DMS53 (cell line): ENCODE measurements at places on chromosomes 7 and 10.

GRCh38 chr10:26839966-26840627 is 20.7 kb downstream of the ABI1 start:
- DNase-seq: peak; percentile 30

DNA sequence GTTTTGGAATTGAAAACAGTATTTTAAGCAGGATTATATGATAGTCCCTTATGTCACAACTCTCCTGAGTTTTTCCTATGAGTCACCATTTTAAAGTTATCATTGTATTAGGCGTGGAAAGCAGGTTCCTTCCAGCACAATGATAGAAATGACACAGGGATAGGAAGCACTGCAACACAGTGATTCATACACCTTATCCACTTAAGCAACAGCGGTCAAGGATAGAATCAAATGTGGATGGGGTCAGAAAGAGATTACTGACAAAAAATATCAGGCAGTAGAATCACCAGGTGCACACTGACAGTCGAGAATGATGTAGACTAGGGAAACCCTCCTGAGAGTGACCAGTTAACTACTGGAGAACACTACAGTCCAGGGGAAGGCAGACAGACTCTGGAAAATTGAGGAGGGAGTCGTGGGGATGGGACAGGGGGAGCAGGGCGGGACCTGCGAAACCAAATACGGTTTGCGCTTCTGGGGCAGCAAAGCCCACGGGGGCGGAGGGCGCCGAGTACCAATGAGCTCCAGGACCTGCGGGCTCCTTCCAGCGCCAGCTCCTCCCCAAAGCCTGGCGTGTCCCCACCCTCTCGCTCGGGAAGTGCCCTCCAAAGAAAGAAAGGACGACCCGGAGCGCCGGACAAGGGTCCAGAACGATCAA is 479 bp downstream of the PNPLA8 start:
- peak; percentile 79 for DNase-seq

DNA sequence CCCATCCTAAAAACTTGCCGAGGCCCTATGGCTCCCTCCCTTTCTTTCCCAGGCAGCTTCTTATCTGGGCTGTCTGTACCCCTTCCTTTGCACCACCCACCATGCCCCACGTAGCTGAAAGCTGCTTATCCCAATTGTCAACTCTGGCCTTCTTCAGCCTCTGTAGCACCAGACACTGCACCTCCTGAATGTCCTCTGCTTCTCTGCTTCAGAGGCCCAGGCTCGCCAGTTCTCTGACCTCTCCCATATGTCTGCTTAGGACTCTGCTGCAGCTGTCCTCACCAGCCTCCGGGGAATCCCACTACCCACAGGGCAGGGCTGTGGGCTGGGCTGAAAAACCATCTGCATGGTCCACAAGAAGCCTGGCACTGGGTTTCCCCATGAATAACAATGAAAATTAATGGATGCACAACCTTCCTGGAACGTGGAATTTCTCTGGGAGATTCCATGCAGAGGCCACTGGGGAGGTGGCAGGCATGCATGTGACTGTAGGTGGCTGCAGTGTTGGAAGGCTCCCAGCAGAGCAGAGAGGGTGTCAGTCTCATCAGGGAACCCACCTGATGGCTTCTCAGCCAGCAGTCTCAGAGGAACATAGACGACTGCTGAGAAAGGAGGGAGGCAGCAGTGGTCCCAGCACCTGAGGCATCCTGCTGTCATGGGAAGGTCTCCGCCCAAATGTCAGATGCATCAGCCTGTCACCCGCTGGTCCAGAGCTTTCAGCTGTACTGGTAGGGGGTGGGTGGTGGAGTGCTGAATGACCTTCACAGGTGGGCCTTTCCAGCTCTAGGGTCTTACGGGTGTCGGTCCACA is 16.8 kb upstream of the SH2D4B start:
- no peak for DNase-seq

DNA sequence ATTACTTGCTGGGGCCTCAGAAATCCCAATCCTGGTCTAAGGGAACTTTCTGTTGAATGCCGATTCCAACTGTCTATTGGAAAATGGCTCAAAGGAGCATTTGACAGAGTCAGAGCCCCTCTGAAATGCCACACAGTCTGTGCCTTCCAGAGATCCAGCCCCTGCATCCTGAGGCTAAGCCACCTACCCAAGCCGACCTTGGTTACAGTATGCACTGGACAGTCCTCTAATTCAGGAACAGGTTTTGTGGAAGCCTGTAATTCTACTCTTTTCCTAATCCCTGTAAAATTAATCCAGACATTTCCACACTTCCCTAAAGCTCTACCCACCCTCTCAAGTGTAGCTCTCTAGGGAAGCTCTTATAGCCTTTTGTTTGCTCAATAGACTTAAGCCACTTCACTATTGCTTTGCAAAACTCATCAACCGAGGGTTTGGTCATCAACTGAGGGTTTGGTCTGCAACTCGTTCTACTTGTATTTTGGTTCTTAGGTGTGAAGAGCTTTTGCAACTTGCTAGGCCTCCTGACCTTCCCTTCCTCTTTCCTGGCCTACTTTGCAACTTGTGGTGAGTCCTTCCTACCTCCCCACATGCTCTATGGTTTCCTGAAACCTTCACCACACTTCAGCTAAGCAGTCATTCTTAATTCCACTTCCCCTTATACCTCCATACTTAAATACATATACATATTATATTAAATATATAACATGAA is 364.8 kb downstream of the SFMBT2 start:
- no peak for DNase-seq

GRCh38 chr7:111806232-111806631 is 243.9 kb upstream of the IMMP2L start:
- no peak for DNase-seq
